ENCODE measurements at places on chromosomes 16 and 17. TPM values are rescaled to one million over a fixed set of nuclear protein-coding genes. Genes with fewer than 3 reads are reported as not detected.

The SKAP1 gene
- 95.1 TPM for total RNA-seq

The WFDC1 gene
- not detected for total RNA-seq

The TM4SF5 gene
- total RNA-seq, result not detected

GRCh38 chr17:61495161-61495857, 43.1 kb downstream of the TBX4 start:
- no peak for DNase-seq

DNA sequence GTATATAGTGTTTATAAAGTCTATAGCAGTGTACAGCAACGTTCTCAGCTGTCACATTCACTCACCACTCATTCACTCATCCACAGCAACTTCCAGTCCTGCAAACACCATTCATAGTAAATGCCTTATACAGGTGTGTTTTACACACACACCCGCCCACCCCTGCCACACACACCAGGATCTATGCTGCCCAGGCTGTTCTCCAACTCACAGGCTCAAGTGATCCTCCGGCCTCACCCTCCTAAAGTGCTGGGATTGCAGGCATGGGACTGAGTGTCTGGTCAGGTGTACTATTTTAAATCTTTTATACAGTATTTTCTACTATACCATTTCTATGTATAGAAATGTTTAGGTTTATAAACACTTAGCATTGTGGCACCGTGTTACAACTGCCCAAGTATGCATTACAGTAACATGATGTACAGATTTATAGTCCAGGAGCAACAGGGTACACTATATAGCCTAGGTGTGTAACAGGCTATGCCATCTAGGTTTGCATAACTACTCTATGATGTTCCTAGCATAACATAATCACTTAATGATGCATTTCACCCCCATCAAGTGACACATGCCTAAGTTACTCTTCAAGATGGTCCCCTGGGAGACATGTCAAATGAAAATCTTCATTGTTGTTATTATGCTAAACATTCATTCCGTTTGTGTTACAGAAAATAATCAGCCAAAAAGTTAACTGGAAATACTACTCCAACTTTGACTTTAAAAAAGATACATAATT, 42.5 kb downstream of the CREBBP start:
- no peak for DNase-seq

DNA sequence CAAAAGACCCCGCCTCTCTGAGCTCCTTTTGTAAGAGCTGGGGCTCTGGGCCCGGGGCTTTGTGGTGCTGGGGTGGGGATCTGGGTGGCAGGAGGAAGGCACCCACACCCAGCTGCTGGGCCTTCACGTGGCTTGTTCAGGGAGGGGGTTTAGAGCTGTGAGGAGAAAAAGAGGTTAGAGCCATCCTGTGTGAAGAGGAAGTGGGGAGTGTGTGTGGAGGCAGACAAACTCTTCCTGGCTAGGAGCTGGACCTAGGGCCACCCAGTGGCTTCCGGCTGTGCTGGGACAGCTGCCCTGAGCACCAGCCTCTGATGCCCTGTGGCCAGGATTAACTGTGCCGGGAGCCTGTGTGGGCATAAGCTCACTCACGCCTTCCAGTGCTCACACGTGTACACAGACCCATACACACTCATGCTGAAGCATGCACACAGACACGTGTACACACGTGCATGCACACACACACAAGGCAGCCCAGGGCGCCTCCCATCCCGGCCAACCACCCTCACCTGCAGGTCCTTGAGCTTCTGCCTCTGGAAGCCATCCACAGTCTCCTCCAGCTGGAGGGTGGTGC, 7.4 kb downstream of the CIBAR2 start:
- no peak for DNase-seq

DNA sequence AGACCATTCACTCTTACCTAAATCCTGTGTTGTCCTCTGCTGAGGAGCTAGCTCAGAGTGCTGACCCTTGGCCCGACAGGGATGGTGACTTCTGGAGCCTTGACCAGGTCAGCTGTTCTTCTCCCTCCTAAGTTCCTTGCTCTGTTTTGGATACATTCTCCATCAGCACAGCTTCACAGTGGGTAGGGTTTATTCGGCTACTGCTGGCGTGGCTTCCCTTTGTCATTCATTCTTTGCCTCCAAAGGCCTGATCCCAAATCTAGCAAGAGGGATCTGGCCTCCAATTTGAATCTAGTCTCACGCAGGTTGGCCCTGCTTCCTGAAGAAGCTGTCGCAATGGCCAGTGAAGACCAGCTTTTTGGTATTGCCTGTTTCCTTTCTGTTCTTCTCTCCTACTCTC, 116.6 kb downstream of the SHISA9 start:
- DNase-seq, result no peak

Measured in CD4-positive, alpha-beta T cell (primary cell).